Amniotic stem cell (primary cell): ENCODE measurements at places on chromosomes 7 and 10.
A peak's percentile ranks its signal among the peaks of the same experiment; 100 is the strongest.

DNA sequence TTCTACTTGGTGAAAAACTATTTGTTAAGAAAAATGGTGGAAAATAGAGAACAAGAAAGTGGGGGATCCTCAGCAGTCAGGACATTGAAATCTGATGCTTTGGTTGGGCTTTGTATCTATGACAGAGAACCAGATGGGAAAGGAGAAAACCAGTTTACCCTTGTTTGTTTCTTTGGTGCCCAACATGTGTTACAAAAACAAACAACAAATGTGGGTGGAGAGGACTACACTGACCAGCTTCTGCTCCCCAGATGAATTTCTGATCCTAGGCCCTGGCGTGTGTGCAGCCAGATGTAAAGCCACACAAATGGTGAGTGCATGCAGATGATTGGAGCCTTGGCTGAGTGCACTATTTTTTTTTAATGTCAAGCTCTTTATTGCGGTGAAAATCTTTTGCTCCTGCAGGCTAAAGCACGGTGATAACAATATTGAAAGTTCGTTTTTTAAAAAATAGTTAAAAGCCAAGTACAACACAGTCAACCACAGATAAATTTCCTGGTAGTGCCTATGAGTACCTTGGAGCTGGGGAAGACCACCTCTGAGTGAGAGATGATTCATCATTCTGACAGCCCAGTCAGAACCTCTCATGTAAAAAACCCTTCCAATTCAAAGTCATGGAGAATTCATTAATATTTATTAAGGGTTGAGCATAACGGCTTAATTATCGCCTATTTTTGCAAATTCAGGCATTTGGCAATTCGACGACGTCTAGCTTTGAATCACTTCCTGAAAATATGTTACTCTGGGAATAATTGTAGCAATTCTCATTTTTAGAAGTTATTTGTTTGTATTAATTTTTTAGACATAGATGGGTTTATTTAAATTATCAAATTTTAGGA, 163.7 kb downstream of the AGMO start:
- DNase-seq: no peak

- no peak for DNase-seq
These were observed 418.7 kb downstream of the GATA3 start for GRCh38 chr10:8473205-8473604.

GRCh38 chr7:151342102-151342646, 562 bp downstream of the NUB1 start:
- no peak for DNase-seq

DNA sequence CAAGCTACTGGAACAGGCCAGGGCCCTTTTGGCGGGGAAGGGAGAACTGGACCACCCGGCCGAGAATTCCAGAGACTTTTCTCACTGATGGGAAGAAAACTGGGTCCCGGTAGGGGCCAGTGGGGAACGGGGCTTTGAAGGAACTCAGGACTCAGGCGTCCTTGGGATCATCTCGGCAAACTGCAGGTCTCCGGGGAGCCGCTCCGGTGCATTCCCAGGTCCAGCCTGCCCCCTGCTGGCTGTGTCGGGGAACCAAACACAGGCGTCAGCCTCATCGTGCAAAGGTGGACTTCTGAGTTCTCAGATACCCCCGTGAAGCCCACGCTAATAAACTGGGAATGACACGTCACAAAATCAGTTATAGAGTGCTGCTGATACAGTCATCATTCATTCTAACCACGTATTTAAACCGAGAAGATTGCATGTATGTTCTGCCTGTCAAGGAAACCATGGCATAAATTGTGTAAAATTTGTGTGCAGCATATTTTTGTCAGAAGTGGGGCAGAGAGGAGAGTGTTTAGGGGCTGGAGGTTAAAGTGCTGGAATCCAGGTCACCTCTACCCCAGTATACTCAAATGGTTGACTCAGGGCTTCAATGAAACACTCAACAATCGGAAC, 76.1 kb upstream of the CPXM2 start:
- peak; percentile 52 for DNase-seq

- DNase-seq: no peak
These were observed 2.5 kb upstream of the MAP3K8 start for GRCh38 chr10:30431435-30431911.

DNA sequence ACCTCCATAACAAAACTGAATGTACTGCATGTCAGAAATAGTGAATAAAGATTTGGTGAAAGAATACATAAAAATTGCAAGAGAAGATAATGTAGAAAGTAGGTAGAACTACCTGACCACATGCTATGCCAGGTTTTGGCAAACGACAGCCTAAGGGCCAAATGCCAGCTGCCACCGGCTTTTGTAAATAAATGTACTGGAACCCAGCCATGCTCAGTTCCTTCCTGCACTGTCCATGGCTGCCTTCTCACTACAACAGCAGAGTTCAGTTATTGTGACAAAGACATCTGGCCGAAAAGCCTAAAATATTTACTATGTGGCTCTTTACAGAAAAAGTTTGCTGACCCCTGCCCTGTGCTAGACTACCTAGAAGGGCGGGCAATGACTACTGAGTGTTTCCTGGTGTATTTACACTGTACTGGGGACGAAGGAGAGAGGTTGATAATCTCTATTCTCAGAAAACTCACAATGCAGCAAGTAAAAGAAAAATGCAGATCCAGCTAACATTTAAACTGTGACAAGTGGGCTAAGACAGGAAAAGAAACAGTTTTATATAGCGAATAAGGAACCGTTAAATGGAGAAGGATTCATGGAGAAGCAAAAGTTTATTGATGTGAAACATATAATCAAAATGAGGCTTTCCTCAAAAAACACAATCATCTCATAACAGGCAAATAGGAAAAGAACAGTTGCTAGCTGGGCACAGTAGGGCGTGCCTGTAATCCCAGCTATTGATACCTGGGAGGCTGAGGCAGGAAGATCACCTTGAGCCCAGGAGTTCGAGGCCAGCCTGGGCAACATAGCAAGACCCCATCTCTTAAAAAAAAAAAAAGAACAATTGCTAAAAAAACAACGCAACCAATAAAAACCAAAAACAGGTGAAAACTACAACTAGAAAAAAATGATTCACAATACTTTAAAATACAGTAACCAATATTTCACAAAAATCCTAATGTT, 13.7 kb downstream of the KIN start:
- no peak for DNase-seq

- DNase-seq: no peak
These were observed 60.9 kb downstream of the SLC16A9 start for GRCh38 chr10:59648711-59649201.
